NT2/D1 (cell line): ENCODE measurements at places on chromosomes 2 and 18.
A peak's percentile ranks its signal among the peaks of the same experiment; 100 is the strongest.

- no peak for DNase-seq
Measured at GRCh38 chr2:187213798-187214197, 234.3 kb downstream of the CALCRL start.

DNA sequence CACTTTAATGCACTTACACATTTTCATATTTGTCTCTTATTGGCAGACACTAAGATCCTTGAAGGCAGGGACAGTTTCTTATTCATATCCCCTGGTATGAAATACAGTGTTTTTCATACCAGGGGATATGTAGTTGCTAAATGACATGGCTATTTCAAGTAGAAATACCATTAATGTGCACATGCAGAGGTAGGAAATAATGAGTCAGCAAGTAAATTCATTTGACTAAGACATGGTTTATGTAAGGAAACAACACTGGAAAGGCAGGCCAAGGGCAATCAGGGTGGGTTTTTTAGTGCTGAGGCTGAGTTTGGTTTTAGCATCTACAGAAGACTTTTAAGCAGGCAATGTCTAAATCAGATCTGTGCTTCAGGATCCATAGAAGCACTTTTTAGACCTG, 155.9 kb downstream of the WDPCP start:
- no peak for DNase-seq

GRCh38 chr2:19866771-19867170, 35.0 kb downstream of the TTC32 start:
- no peak for DNase-seq

DNA sequence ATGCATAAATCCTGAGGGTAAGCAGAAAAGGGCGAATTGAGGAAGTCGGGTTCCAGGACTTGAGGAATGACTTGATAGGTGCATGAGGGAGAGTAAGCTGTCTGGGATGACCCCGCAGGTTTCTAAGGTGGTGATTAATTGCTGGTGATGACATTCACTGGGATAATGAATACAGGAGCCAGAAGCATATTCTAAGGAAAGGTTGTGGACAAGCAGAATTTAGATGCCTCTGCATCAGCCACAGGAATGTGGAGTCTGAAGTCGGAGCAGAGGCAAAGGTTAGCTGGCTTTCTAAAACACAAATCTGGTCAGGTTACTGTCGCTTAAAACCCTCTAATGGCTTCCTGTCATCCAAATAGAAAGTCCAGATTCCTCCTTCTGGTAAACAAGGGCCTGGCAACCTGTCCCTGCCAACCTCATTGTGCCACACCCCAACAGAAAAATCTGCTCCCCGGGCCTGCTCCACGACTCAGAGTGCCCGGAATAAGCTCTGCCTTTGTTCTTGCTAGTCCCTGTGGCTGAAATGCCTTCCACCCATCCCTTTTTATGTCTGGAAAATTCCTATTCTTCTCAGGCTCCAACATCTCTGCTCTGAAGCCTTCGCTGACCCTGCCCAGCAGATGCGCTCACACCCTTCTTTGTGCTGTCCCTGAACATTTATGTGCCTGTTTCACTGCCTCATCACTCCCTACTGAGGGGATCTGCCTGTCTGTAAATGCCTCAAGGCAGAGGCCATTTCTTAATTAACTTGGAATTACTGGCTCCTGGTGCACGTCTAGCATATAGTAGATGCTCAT, 11.3 kb upstream of the TMEM214 start:
- no peak for DNase-seq

DNA sequence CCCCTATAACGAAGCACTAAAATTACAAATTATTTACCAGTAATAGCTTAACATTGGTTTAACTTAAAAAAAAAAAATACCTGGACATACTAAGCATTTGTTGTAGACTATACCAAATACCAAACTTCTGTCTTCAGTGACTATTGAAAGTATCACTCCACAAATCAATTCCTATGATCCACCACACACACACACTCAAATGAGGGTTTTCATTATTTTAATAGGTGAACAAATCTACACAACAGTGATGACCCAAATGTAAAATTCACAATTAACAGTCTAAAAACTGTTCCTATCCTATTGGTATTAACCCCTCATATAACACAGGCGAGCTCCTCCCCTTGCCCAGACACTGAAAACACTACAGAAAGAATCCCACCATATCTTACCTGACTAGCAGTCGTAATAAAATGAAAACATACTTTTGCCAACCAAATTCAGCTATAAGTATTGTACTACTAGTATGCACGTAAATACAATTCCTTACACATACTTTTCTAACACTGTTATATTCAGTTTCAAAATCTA, 2.5 kb downstream of the SP3 start:
- DNase-seq: no peak

- DNase-seq: no peak
Measured at GRCh38 chr2:156401861-156402260, 34.3 kb upstream of the GPD2 start.

GRCh38 chr2:119536707-119537106, 7.5 kb upstream of the CFAP221 start:
- no peak for DNase-seq

- DNase-seq: peak; percentile 40
Measured at GRCh38 chr2:105502625-105503334, 103.9 kb upstream of the FHL2 start.

DNA sequence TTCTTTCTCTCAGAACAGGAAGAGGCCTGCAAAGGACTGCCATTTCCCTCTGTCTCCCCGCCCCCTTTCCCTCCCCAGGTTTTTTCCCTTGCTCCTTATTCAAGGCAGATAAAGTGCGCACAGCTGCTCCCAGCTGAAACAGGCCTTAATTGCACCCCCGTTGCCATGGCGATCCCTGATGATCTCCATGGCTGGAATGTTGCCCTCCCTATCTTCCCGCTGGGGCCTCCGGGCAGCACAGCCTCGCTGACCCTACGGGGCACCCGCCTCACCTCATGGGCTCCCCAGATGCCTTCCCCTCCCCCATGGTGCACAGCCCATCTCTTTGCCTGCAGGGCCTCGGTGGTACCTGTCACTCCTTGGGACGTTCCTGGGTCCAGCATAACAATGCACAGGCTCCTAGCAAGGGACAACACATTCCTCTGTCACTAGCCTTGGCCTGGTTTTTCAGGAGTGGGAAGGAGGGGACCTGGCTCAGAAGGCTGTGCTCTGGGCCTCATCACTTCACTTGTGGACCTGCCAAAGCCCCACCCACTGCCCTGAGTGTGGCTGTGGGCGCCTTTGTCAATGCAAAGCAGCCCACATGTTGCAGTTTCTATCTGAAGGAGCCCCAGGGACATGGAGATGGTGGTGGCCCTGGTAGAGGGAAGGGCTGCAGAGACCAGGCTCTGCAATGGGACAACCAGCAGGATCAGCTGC, 115.0 kb downstream of the CELF4 start:
- DNase-seq: peak; percentile 57

DNA sequence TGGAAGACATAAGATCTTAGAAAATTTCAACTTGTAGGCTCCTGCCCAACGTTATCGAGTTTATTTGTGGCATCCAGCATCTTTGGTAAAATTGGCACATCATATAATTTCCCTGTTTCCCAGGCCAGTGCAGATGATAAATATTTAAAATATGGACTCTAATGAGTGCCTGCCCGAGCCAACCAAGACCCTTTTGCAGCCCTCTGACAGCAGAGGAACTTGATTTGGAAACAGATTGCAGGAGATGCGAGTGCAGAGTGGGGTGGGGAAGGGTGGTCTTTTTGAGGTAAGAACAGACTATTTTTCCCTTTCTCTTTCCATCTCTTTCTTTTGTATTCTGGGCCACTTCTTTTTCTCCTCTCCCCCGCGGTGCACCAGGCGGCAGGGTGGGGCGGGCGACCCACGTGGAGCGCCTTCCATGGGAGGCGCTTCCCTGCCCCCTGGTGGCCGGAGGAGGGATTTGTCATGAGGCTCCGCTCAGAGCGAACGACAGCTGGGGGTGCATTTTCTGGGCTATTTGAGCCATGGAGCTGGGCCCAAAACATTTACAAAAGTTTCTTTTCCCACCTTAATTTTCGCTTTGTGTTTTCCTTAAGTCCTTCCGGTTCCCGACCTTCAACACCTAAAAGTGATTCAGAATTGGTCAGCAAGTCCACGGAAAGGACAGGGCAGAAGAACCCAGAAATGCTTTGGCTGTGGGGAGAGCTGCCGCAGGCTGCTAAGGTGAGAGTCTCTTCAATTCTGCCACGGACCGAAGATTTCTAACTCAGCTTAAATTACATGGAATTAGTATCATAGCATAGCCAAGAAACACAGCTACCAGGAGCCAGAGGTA, 32.7 kb downstream of the LPIN1 start:
- DNase-seq: peak; percentile 61

GRCh38 chr2:545711-546650, 131.2 kb downstream of the TMEM18 start:
- DNase-seq: no peak
